ENCODE measurements at places on chromosomes 3 and 15.

DNA sequence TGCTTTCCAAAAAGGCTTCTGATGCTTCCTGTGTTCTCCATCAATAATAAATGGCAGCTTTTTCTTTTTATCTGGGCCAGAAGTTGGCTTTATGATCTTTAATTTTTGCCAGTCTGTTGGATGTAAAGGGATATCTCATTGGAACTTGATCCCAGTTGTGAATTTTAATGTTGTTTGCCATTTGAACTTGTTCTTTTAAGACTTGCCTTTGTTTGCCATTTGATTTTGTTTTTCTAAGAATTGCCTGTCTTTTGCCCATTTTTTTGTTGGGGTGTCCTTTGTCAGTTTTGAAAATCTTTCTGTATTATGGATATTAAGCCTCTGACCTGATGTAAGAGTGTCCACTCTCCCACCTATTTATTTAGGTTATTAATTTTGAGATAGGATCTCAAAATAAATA is 9.8 kb downstream of the FXR1 start:
- DNase-seq: no peak

GRCh38 chr3:127389420-127389819 is 101.6 kb upstream of the PRR20G start:
- no peak for DNase-seq

DNA sequence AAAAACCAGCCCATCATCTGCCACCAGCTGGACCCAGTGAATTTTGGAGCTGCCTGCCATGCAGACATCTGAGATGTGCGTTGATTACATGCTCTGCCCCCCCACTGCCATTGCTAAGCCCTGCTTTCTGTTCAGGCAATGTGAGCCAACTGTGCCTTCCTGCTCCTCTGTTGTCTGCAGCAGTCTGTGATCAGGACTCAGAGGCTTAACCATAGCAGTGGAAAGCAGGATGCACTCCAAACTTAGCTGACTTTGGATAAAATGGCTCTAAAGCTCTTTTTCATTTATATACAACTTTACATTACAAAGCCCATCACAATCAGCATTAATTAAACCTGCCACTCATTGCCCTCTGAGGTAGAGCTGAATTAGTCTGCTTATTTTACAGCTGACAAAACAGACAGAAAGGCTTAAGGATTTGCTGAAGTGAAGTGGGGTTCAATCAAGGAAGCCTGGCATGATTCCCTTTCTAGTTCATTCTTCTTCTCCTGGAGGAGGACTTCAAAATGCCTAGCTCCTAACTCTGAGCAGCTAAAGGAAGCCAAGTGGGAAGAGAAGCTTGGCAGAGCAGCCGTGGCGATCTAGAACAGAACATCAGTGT is 15.7 kb upstream of the RPS27L start:
- DNase-seq: peak; percentile 73

GRCh38 chr15:60396958-60397771 is 621 bp downstream of the ANXA2 start:
- peak; percentile 73 for DNase-seq

- DNase-seq: no peak
Observed at GRCh38 chr15:25869701-25870100, 6.6 kb upstream of the ATP10A start.

DNA sequence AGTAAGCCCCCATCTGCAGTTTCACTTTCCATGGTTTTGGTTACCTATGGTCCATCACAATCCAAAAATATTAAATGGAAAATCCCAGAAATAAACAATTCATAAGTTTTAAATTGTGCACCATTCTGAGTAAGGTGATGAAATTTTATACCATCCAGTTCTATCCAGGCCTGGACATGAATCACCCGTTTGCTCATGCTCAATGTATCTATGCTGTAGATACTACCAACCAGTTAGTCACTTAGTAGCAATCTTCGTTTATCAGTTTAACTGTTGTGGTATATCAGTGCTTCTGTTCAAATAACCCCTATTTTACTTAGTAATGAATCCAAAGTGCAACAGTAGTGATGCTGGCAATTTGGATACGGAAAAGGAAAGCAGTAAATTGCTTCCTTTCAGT is 381.9 kb upstream of the AGTR1 start:
- DNase-seq: no peak

DNA sequence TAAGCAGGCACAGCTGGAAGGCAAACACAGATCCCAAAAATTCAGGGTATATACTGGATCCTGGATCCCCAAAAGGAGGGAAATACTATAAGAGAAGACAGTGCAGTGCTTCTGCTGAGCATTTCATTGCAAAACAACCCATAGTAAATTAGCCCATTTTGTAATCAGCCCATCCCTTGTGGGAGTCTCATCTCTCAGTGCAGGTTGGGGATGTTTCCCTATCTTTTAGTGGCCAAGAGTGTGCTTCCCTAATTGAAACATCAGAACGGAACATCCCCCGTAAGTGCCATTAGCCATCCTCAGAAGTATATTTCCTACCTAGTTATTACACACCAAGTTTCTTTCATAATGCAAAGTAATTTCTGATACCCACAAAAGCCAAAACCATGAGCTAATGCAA is 11.2 kb upstream of the MTMR14 start:
- DNase-seq: no peak

DNA sequence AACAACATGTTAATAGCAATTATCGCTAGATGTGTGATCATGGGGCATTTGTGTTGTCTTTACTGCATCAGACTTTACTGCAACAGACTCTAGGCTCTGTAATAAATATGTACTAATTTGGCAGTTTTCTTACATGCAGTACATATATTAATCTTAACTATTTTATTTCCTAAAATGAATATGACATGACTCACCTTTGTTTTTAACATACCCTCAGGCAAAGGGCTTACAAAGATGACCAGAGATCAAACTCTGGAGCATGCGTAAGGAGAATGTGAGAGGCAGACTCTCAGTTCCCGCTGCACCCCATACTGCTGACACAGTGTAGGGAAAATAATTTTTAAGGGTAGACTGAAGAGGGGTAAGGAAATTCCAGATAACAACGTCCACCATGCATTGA is 7.2 kb upstream of the FAM174B start:
- no peak for DNase-seq

GRCh38 chr3:100009276-100010086 is 104.8 kb downstream of the FILIP1L start:
- DNase-seq: no peak

GRCh38 chr3:71041371-71041770 is 542.2 kb downstream of the FOXP1 start:
- no peak for DNase-seq

- no peak for DNase-seq
Observed at GRCh38 chr3:140424211-140424610, 253.7 kb upstream of the TRIM42 start.

GRCh38 chr3:127137757-127138536 is 55.0 kb upstream of the PRR23E start:
- no peak for DNase-seq

- DNase-seq: no peak
Observed at GRCh38 chr3:183883291-183884096, 1.2 kb downstream of the PARL start.

DNA sequence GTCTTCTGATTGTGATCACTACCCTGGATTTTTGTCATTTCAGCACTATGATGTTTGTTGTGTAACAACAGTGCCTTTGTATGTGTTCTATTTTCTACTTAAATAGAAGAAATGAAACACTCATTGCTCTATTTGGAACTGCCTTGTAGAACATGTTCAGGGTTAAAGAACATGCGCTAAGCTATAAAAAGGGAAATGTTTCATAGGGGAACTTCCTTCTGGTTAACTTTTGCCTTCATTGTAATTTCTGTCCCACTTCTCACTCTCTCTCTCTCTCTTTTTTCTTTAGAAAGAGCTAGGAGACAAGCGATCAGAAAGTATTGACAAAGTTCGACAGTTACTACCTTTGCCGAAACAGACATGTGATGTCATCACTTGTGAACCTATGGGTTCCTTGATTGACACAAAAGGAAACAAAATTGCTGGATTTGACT is at the start of gene P2RY12:
Gene P2RY12, minus strand, starts transcription at position 13 of the 434 bp plus-strand sequence. CDS start 45,908 bp downstream, outside the sequence.
- no peak for DNase-seq

DNA sequence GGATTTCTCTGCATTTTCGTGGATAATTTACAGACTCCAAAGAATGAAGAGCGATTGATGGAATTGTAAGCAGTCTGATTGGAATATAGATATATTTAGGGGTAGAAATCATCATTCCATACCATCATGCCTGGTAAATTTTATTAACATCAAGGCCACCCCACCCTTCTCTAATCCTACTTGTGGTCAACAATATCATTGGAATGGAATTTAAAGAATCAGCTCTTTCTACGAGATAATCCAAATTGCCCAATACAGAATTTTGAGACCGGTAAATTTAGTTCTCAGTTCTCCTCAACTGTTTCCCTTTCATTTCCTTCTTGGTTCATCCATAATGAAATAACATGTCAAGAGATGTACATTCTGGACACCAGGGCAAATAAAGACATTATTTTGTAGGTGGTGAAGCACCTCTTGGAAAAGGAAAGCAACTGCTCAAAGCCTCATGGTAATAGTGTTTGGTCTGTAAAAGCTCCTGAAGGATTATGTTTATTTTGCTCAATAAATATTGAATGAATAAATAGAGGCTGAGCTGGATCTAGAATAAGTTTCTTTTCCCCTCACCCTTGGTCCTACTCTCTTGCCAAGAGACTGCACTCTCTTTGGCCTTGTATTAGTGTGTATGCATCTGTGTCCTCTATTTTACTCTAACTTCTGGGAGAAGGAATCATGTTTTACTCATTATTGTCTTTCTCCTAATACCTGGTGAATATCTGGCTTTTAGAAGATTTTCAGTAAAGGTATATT is 133.7 kb upstream of the BCL6 start:
- DNase-seq: no peak

- no peak for DNase-seq
Observed at GRCh38 chr3:20104167-20104661, 64.0 kb downstream of the KAT2B start.

DNA sequence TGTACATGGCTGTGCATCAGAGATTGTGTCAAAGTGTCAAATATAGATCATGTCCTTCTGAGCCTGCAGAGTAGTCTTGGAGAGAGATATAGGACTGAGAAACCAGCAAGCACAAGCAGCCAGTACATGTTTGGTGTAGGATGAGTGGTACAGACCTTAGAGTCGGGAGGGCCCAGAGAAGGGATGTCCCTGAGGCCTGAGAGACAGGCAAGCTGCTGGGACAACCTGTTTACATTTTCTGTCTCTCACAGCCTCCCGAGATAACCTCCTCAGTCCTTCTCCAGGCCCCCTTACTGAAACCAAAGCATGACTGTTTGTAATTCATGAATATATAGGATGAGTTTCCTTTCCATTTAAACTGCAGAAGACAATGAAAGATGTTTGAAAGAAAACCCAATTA is 182.4 kb upstream of the STT3B start:
- DNase-seq: no peak

- DNase-seq: no peak
Observed at GRCh38 chr15:74428442-74428787, 5.3 kb downstream of the SEMA7A start.

GRCh38 chr3:3189102-3189727 is 9.7 kb upstream of the CRBN start:
- no peak for DNase-seq

- peak; percentile 36 for DNase-seq
Observed at GRCh38 chr3:62201438-62202035, 171.8 kb downstream of the FEZF2 start.

- no peak for DNase-seq
Observed at GRCh38 chr3:46091046-46091445, 63.8 kb upstream of the XCR1 start.

GRCh38 chr3:62035402-62036057 is 337.8 kb downstream of the FEZF2 start:
- DNase-seq: no peak

GRCh38 chr3:161443921-161444693 is 52.5 kb upstream of the OTOL1 start:
- DNase-seq: no peak

GRCh38 chr3:16937326-16937845 is 52.6 kb downstream of the PLCL2 start:
- no peak for DNase-seq

DNA sequence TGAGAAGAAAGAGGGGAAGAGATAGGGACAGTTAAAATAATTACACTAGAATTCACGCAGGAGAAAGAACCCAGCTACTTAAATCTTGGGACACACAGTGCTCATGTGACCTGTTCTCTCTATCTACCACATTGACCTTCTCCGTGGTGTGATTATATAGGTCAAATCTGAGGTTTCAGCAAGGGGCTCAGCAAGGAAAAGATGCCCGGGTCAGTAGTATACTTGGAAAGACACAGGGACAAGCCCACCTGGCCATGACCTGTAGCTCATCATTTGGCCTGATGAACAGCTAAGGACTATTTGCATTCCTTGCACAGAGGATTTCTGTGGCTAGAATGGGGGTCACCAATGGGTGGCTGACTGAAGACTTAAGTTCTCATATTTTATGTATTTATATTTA is 71.9 kb downstream of the SSR3 start:
- no peak for DNase-seq

All from NCI-H2171 treated with DMSO at 0.1 percent for 48 hours (cell line).